ENCODE measurements at places on chromosomes 6 and 20. TPM values are rescaled to one million over a fixed set of nuclear protein-coding genes. Genes with fewer than 3 reads are reported as not detected.

Gene FAM83C
- total RNA-seq, result not detected

Gene RAET1L
- 2.8 TPM for total RNA-seq

DNA sequence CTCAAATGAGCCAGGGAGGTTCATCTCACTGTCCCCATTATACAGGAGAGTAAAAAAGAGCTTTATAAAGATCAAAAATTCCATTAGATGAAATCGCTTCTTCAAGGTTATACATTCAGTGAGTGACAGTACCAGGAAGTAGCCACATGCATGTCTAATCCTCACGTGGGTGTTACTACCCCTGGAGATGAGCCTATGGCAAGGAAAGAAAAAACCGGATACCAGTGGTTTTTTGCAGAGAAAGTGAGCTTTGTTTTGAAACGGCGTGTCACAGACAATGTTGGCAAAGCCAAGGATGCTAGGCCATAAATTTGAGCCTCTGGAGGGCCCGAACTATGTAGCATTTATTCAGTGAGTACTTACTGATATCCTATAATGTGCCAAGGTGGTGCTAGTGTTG is 215.0 kb upstream of the RIN2 start:
- no peak for DNase-seq

GRCh38 chr6:167825332-167826229 is 1.1 kb upstream of the AFDN start:
- peak; percentile 48 for DNase-seq

DNA sequence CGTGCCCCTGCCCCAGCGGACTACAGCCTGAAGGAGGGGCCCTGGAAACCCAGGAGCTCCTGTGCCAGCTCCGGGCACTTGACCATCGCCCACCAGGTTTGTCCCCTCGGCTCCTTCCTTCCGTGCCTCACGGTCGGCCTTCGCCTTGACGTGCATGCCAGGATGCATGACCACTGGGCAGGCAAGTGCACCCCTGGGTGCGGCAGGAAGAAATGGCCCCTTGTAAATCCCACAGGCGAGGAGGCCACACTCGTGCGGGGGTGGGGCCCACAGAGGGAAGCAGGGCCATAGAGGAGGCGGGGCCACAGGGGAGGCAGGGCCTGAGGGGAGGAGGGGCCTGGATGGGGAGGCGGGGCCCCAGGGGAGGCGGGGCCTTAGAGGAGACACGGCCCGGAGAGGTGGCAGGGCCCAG is 81.7 kb downstream of the YTHDF1 start:
- DNase-seq, result no peak

- no peak for DNase-seq
These were observed 263.0 kb downstream of the CDC5L start for GRCh38 chr6:44650495-44650894.

Gene THEMIS
- total RNA-seq, result not detected

GRCh38 chr6:44661221-44662008 is 273.9 kb downstream of the CDC5L start:
- DNase-seq, result peak; percentile 65

GRCh38 chr6:127178746-127179145 is 60.3 kb downstream of the RSPO3 start:
- DNase-seq, result no peak

DNA sequence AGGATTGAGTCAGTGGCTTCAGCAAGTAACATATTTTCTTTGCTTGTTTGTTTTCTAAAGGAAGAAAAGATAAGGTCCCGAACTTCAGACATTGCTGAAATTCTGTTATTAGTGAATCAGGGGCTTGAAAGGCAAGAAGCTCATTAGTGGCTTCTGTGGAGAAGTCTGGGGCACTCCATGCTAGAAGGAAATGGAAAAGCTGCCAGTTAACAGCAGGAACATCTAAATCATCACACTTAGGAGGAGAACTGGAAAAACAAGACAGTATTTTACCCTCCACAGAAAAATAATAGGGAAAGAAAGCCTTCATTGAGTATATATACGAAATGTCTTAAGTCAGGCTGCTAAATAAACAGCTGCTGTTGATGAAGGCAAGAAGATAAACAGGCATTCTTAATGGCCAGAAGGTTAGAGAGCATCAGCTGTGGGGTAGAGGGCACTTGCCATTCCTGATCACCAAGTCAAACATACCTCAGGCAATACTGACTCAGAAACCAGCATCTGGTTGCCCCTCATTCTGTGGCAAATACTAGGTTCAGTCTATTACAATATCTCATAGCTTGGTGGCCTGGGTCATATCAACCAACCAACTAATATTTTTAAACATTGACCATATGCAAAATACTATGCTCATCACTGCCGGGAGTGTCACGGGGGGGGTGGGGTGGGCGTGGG is 143.2 kb upstream of the TENT5A start:
- DNase-seq, result peak; percentile 25

GRCh38 chr20:45303586-45304463 is 2.8 kb upstream of the RBPJL start:
- no peak for DNase-seq

- peak; percentile 58 for DNase-seq
These were observed 30.9 kb downstream of the STK35 start for GRCh38 chr20:2132461-2132901.

Gene SMLR1
- total RNA-seq, result not detected

DNA sequence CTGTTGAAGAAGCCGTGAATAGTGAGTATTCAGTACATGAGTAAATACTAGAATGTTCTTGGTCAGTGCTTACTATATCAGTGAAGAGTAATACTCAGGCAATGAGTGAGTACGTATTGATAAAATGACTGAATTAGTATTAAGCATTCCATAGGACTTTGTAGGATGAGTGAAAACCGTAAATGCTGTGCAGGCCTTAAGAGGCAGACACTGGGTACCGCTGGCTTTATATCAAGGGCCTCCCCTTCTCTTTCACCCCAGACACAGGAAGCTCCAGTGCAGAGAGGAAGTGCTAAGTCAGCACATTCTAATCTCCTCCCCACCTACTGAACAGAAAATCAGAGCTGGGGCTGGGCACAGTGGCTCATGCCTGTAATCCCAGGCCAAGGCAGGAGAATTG is 24.2 kb downstream of the POFUT1 start:
- DNase-seq, result no peak

DNA sequence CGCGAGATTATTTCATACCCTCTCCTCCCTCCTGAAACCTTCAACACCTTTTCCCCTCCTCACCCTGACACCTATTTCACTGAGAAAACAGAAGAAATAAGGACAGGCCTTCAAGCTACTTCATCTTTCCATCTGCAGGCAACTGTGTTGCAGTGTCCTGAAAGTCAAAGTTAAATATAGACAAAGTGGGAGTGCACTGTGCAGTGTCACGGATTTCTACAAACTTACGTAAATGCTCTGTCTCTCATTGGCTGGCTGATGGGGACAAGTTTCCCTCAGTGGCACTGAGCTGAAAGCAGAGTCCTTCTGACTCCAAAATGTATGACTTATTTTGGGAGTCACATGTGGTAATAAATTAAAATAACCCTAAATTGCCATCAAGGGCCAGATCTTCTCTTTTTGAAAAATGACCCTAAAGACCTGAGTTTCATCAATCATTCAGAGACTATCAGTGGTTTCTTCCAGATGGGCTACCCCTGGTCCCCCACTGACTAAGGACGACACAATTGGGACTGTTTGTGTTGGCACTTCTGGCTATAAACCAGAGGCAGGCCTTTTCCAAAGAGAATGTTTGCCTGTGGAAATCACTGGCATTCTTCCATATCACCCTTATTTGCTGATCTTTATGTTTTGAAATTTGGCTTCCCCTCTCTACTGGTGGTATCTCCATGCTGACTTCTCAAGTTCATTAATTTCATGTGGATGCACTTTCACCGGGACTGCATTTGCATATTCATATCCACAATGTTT is 21.6 kb downstream of the ALDH8A1 start:
- no peak for DNase-seq

DNA sequence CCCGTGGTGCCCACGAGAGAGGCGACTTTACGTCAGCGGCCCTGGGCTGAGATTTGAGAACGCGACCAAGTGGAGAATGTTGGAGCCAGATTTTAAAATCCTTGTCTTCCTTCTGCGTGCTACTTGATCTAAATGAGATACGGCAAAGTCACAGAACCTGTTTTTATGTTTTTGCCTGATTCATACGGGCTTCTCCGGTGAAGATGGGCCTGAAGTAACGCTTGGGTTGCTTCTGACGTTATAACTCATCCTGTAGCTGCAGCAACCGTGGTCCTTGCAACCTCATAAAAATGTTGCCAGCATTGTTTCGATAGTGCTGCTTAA is 462 bp upstream of the SLC35B3 start:
- no peak for DNase-seq

DNA sequence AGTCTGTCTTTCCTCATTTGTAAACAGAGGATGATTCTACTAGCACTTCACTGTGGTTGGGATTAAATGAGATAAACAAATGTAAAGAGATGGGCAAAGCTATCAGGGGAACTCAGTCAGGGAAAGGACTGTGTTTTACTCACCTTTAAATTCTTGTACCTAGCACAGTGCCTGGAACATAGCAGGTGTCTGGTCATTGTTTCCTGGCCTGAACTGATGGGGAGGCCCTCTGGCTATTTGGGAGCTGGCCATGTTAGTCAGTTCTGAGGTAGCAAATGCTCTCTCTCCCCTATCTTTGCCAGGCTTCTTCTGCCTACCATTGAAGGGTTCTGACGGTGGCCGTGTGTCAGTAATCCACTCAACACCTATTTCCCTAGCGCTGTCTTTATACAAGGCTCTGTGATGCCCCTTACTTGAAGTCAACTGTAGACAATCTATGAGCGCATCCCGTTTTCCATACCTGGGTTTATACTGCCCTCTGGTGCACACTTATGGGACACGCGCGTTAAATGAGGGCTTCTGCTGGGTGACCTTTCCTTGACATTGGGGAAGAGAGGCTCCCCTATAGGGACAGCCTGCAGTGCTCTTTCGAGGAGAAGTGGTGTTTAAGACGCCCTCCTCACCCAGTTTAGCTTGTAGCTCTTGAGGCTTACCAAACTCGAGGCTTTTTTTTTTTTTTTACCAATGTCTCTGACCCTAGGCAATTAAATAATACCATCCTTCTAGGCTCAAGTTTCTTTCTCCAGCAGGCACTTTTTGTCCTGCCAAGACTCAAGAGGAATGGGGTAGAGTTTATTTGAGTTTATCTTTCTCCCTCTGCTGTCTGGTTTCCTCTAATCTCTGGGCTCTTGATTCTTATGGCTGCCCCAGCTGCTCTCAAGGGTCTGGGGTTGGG is 4.0 kb upstream of the SPATS1 start:
- DNase-seq, result no peak

Gene BTN3A1
- total RNA-seq, result 30.4 TPM

DNA sequence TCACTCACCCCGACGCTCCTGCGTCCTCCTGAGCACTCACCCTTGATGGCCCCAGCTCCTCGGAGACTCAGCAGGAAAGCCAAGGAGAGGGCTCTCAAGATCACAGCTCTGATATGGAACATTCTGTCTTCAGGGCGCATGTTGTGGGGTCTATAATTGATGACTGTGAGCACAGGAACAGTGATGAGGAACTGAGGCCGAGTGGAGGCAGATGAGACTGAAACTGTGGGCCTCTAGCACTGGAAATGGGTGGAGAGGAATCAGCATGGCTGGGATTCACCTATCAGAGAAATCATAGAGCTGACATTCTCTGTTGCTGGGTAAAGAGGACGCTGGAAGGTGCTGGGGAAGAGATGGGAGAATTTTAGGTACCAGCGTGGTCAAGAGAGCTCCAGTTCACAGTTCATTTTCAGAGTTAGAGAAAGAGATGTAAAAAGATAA is at the start of gene HLA-DPA1:
Gene HLA-DPA1 (minus strand): TSS at position 219 of the 441 bp plus-strand sequence.
- DNase-seq, result no peak

Gene KHDC1
- total RNA-seq, result 16.2 TPM

DNA sequence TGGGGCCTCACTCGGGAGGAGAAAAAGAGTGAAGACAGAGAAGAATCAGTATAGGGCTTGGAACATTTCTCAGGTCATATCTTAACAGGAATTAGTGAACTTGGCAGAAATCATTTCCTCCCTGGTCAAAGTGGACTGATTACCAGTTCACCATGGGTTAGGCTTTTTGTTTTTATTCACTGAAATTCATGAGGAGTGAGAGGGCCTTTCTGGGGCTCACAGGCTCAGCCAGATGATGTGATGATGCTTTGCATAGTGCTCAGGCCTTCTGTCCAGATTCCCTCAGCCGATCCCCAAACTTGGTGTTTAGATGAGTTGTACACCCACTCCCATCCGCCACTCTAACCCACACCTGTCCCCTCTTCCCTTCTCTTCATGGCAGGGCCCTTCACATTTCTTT is 32.5 kb downstream of the SRSF3 start:
- DNase-seq, result no peak

DNA sequence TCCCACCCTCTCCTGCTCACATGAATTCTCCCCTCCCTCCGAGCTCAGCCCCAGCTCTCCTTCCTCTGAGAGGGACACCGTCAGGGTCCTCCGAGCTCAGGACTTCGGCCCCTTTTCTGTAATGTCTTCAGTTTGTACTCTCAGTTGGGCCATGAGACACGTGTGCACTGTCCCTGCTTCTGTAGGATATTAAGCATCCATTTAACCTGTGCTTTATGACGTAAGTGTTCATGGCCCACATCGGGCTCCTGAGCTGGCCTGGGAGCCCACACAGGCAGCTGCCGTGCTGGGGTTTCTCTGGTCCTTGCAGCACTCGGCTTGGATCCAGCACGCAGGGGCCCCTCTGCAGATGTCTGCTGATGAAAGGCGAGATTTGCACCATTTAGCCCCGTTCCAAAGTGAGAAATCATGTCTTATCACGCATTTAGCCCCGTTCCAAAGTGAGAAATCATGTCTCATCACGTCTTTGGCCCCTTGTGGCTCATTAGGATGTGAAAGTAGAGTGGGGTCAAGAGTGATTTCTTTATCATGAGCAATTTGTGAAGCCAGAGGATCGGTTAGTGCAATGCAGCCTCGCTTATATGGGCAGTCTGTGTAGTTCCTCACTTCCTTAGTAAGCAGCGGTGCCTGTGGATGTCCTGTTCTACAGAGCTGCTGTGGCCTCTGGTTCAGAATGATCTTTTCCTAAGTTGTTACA is 25.3 kb downstream of the DUSP22 start:
- DNase-seq, result no peak

DNA sequence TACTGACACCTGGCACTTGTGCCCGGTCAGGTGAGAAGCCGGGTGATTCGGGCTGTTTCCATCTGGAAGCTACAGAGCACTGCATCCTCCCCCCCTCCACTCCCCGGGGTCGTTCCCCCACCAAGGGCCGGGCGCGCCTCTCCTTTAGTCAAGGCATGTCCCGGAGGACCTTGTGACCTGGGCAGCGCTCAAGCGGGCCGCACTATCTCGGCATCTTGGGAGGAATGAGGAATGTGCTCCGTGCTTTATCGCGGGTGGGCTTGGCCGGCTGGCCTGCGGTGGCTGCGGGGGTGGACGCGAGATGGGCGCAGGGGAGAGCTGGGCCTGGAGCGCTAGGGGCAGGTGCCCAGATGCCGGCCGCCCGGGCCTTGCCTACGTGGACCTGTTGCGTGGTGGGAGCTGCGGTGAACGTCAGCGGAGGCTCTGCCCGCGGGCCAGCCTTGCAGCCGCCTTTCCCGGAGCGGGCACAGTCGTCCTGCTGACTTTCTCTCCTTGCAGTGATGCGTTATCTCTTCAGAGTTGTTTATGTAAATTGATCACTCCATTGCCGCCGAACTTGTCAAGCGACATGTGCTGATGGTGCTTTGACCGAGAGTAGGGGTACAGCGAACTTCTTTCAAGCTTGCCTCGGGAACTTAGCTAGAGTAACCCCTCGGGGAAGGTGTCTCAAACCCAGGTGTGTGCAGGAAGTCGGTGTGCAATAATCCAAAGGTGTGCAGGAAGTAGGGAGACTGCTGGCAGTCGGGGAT is 1.1 kb downstream of the LRRC1 start:
- DNase-seq, result peak; percentile 48

Data from PC-9 (cell line).